ENCODE measurements at places on chromosomes 12 and 14. TPM values are rescaled to one million over a fixed set of nuclear protein-coding genes. Genes with fewer than 3 reads are reported as not detected.

DNA sequence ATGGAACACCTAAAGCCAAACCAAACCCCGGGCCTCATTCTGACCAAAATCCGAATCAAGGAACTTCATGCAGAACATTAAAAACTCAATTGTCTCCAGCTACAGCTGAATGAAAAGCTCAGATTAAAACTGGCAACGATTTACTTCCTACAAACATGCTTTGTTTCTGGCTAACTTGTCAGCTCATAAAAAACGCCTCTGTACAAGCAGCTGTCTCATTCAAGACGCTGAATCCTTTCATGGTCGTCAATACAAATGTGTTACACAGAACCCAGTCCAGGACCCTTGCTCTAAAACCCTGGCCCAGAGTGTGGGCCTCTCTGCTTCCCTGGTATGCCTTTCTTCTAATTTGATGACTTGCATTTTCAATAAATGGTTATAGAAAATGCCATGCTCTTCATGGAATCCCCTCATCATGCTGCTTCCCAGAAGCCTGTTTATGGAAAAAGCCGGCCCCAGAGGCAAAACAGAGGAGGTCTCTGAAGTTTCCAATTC, 183.1 kb downstream of the PHLDA1 start:
- DNase-seq, result no peak

GRCh38 chr14:91061056-91061887, 831 bp upstream of the RPS6KA5 start:
- DNase-seq, result no peak

GRCh38 chr14:105411985-105412770, 7.4 kb upstream of the MTA1 start:
- DNase-seq, result no peak

DNA sequence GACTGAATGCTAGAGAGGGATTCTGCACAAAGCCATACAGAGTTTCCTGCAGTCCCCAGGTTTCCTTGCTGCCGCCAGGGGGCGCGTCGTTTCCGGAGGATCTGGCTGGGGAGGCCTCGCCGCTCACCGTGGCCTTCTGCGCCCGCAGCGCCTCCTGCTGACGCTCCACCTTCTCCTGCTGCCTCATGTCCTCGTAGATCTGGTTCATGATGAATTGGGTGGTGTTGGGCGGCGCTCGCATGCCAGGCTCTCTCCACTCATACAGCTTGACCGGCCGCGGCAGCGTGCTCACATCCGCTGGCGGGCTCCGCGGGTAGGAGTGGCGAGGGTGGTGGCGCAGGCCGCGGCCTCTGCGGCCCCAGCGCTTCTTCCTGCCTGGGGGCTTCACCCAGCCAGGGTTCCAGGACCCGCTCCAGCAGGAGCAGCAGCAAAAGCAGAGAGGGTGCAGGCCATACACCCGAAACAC, 987 bp downstream of the CCER1 start:
- no peak for DNase-seq

- DNase-seq, result no peak
Measured at GRCh38 chr14:72501439-72501838, 392.5 kb downstream of the DPF3 start.

- DNase-seq, result no peak
Measured at GRCh38 chr14:49959822-49960408, 67.0 kb downstream of the ARF6 start.

DNA sequence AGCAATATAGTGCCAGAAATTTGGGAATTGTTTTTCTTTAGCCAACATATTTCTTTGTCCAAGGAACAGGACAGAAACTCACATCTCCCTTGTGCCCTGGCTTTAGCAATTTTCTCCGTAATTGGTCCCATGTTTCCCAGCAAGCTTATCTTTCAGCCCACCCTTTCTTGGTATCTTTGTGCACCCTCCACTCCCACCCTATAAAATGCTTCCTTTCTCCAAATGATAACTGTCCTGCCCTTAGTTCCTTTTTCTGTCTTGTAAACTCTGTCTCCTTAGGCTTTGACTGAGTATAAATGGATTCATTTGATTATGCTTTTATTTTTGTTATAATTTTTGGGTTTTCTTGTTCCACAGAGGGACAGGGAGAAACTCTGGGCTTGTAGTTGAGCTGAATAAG, 442.8 kb downstream of the ATP23 start:
- DNase-seq, result no peak

- DNase-seq, result no peak
Measured at GRCh38 chr12:87272851-87273250, 756.4 kb downstream of the C12orf50 start.

DNA sequence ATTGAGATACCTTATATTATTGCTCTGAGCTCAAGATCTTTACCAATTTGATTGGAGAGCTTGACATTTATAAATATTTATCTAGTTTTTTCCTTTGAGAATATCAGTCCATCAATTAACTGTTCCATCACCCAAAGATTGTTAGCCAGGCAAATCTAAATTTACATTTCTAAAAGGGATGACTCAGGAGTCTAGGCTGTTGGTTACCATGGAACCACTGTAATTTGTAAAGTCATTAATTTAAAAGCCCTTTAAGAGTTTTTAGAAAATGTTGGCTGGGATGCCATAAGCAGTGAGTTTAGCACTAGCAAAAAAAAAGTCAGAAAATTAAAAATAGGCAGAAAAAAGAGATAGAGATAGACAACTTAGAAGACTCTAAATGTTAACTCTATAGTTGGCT, 19.5 kb upstream of the SERPINA1 start:
- DNase-seq, result no peak

DNA sequence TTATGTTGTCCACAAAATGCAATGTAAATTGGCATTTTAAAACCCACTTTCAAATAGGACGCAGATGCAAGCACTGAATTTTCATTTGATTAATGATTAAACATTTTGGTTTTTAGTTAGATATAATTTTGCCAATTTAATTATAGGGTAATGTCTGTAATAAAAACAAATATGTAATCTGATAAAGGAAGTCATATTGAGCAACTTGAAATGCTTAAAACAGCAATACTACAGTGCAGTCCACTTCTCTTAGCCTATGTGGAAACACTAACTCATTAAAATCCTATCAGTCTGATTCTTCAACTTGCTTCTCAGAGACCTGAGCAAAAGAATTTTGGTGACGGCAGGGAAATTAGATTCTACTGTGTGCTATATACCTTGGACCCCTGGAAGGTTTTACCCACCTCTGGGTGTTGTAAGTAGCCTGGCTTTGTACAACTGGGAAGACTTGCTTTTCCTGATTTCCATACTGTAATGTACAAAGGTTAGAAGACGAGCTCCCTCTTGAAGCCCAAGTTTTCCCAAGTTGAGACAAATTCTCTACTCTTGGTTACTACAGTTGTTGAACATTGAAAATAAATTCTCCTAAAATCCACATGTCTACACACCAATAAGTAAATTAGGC, 4.1 kb downstream of the TRHDE start:
- no peak for DNase-seq

GRCh38 chr14:72350215-72350614, 418.0 kb downstream of the RGS6 start:
- DNase-seq, result no peak

GRCh38 chr12:54882079-54882478, 27.8 kb downstream of the MUCL1 start:
- no peak for DNase-seq

- no peak for DNase-seq
Measured at GRCh38 chr14:39666386-39666785, 234.2 kb upstream of the FBXO33 start.

GRCh38 chr14:74973905-74974363, 18.5 kb upstream of the PGF start:
- no peak for DNase-seq

- no peak for DNase-seq
Measured at GRCh38 chr12:130097342-130097741, 64.9 kb upstream of the FZD10 start.

- DNase-seq, result no peak
Measured at GRCh38 chr14:70812124-70812818, 3.0 kb upstream of the MAP3K9 start.

- no peak for DNase-seq
Measured at GRCh38 chr12:133106253-133106652, 23.8 kb downstream of the ZNF891 start.

DNA sequence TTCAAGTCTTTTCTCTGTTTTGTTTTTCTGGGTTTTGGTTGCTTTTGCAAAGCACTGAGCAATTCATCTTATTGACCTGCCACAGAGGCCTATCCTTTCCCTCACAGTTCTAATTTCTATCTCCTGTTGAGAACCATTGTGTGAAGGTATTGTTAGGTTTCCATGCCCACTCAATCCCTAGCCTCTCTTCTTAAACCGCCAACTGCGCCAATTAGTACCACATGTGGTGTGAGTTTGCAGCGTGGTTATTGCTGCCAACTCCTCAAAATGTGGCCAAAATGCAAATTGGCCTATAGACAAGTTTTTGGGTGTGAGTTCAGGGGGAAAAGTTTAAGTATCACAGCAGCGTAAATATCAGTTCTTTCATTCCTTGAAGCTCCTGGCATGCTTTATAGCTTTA, 232.6 kb downstream of the FLRT2 start:
- DNase-seq, result no peak

DNA sequence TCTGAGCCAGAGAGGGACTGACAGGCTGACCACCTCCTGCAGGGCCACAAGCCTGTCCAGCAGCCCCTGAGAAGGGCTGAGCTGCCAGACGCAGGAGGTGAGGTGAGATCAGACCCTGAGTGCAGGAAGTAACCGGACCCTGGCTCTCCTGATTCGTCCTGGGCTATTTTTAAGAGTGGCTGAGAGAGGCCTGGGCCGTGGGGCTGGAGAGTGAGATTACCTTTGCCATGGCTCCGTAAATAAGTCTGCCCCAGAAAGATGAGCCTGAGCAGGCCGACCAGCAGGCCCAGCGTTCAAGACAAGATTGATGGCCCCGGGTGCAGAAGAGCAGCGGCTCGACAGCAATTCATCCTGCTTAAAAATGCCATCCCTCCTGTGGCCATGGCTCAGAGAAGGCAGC, 54.2 kb downstream of the SPTB start:
- DNase-seq, result no peak

- DNase-seq, result no peak
Measured at GRCh38 chr14:77746064-77746702, 14.8 kb downstream of the SNW1 start.

GRCh38 chr14:101010293-101010692, 106.8 kb upstream of the RTL1 start:
- no peak for DNase-seq

GRCh38 chr14:67377916-67378315, 17.8 kb downstream of the EIF2S1 start:
- DNase-seq, result no peak

DNA sequence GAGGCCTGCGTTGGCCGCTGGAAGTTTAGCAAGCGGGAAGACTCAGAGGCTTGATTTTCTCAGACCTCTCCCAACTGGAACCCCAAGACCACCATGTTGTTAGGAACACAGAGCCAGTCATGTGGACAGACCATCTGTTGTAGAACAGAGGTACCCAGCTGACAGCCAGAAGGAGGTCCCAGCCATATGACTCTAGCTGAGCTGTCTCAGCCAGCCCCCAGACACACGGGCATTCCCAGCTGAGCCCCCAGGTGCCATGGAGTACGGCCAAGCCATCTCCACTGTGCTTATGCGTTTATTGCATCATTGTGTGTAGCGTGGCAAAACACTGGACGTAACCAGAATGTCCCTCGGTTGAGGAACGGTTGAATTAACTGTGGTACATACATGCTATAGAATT, 421.9 kb downstream of the TMEM132D start:
- DNase-seq, result no peak

- no peak for DNase-seq
Measured at GRCh38 chr12:20950248-20950647, 139.7 kb downstream of the SLCO1B3 start.

DNA sequence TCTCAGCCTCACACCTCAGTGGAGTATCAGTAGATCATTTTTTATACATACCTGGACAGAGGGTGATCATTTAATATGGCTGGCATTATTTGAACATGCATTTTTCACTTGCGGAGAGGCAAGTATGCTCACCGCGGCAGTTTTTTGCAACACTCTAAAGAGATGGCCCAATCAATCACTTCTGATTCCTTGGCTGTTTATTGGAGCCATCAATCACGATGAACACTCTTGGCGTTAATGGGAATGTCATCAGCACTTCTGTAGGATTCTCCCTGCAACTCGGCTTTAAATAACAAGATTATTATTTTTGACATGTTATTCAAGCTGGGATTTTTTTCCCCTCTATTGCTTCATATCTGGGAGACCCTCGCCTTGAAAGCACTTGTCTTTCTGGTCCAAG, 46.9 kb upstream of the SLC24A4 start:
- no peak for DNase-seq

DNA sequence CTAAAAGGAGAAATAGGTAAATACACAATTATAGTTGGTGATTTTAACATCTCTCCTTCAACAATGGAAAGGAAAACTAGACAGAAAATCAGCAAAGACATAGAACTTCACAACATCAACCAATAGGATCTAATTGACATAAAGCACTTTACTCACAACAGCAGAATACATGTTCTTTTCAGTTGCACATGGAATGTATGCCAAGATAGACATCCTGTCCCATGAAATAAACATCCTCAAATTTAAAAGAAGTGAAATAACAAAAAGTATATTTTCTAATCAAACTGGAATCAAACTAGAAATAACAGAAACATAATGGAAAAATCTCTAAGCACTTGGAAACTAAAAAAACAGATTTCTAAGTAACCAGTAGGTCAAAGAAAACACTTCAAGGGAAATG, 296.2 kb upstream of the RGS6 start:
- no peak for DNase-seq

GRCh38 chr12:120540445-120540844, 6.3 kb downstream of the RNF10 start:
- DNase-seq, result no peak

- DNase-seq, result no peak
Measured at GRCh38 chr12:51921017-51921725, 13.9 kb downstream of the ACVRL1 start.

DNA sequence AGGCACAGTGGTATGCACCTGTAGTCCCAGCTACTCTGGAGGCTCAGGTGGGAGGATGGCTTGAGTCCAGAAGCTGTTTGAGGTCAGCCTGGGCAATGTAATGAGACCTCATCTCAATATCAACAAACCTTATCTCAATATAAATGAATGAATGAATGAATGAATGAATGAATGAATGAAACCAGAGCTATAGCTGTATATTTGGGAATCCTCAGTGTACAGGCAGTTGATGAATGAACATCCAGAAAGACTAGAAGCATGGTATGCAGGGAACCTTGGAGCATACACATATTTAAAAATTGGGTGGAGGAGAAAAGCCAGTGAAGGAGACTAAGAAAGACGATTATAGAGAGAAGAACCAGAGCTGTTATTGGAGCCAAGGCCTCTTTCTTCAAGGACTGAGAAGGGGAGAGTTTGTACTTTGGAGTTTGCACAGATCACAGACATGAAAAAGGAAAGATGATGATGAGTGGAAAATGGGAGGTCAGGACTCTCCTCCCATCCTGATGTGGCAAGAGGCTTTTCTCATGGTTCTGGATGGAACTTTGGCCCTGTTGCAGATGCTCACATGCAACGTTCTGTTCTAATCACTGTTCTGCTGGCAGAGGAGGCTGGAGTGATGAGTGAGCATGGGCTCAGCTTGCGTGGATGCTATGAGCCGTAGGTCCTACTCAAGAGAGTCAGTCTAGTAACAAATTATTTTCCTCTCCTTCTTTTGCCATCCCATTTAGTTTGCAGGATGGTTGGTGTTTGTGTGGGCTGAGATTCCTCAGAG, 114.4 kb downstream of the PRKCH start:
- DNase-seq, result no peak

GRCh38 chr12:93645702-93646101, 31.5 kb upstream of the CRADD start:
- no peak for DNase-seq

- DNase-seq, result no peak
Measured at GRCh38 chr12:92859650-92860386, 69.3 kb downstream of the EEA1 start.

The SLC25A47 gene
- not detected for total RNA-seq

The WNT1 gene
- total RNA-seq, result 0.41 TPM

The KIF5A gene
- total RNA-seq, result 0.19 TPM

The KRT72 gene
- total RNA-seq, result not detected

The TUBA1B gene
- total RNA-seq, result 468 TPM

All from esophagus squamous epithelium (tissue), 5 donors.